ENCODE measurements at places on chromosomes 1 and 21.

- DNase-seq, result no peak
Measured at GRCh38 chr1:156435545-156436140, 64.9 kb downstream of the MEF2D start.

DNA sequence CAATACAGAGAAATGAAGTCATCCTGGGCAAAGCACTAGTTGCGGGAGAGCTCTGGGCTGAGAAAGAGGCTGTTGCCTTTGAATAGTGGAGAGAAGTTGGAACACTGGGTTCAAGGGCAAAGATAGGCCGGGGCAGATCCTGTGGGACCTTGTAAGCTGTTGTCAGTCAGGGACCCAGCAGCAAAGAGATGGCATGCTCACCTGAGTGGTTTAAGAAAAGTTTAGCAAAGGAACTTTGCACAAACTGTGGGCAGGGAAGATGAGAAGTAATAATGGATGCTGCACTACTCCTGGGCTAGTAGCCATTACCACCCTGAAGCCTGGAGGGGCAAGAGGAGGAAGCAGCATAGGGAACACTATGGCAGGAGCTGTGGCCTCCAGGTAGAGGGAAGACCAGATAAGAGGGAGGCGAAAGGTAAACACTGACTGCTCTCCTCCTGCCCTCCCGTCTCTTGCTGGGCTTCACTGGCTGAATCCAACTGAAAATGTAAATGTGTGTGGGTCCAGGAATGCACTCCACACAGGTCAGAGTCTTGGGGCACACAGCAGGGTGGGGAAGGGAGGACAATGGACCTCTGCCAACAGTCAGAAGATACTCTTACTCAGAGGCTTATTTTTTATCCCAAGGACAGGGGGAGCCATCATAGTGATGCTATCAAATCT is 129.2 kb downstream of the PLPP3 start:
- no peak for DNase-seq

DNA sequence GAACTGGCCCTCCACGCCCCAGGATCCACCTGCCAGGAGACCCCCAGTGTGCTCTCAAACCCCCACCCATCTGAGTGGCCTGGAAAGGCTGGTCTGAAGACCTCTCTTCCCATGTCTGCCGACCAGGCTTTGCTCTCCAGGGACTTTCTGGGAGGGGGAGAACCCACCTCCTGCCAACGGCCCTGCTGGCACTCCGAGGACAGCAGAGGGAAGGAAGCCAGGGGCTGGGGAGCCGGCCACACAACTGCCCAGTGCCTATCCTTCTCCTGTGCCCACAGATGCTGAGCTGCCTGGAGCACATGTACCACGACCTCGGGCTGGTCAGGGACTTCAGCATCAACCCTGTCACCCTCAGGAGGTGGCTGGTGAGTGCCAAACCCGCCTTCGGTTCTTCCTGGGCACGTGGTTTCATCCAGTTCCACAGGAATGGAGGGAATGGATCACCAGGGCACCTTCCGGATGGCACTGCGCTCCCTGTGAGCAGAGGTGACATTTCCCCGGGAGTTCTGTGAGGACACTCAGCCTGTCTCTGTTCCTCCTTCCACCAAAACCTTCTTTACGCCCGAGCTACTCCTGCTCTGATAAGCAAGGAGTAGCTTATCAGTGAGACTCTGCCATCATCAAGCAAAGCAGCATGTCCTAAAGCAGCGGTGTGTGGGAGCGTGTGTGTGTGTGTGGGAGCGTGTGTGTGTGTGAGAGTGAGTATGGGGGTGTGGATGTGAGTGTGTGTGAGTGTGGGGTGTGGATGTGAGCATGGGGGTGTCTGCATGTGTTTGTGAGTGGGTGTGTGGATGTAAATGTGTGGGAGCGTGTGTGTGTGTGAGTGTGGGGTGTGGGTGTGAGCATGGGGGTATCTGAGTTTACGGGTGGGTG is 105.5 kb downstream of the PDE9A start:
- no peak for DNase-seq

DNA sequence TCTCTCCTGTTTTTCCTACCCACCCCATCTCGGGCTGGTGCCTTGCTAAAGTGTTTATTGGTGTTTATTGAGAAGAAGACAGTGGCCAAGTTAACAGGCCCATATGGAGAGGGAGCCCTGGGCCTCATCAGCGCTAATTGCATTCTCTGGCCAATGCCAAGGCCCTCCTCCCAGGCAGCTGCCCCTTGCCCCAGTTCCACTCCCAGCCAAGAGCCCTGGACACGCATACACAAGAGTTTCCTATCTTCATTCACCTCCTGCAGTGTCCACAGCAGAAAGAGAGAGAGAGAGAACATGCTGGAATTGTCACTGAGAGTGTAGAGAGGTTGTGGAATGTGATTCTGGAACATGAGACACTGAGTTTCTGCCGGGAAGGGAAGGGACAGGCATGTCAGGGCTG is 25.4 kb upstream of the VWA5B1 start:
- peak; percentile 27 for DNase-seq

- DNase-seq, result no peak
Measured at GRCh38 chr1:209878964-209879363, 51.2 kb downstream of the UTP25 start.

GRCh38 chr1:46083579-46083978 is 48.9 kb downstream of the PIK3R3 start:
- no peak for DNase-seq

DNA sequence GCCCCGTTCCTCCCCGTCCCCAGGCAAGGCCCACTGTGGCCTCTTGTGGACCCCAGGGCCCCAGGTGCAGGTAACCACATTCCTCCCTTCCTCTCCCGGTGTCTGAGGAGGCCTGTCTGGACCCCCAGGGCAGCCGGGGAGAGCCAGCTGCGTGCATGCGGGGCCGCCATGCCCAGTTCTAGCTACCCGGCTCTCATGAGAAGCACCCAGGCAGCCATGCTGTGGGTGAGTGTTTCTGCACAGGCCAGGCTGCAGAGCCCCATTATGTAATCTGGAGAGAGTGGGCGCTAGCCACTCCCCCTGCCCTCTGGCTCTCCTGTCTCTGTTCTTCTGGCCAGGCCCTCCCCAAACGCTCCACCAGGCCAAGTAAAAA is 18.4 kb upstream of the PLEKHG5 start:
- peak; percentile 51 for DNase-seq

GRCh38 chr1:22416555-22417454 is 34.8 kb upstream of the ZBTB40 start:
- DNase-seq, result peak; percentile 82

DNA sequence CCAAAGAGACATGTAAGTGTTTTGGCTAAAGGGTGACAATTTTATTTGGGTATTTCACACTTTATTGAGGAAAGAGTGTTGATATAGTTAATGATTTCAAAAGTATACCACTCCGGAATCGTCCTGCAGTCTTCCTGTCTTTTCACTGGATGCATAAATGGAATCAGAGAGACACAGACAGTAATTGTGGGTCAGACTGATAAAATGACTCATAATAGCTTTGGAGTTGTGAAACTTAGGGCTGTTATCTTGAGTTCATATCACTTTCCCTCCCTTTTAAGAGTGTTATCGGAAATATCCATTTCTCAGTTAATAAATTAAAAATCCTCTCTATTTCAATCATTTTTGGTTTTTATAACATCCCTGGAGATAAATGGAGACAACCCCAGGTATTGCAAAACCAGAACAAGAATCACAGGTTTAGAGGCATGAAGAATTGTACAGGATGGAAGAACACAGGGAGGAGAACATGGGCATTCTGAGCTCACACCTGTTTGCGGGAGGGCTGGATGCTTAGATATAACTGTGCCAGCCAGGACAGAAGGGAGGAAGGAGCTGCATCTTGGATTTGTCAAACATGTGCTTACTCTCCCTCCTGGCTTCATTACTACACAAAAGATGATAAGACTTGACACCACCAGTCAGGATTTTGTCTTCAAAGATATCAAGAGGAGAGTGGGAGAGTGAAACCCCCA is 185.4 kb downstream of the LMO4 start:
- DNase-seq, result no peak

- DNase-seq, result no peak
Measured at GRCh38 chr1:207841901-207842300, 69.0 kb downstream of the CD34 start.

DNA sequence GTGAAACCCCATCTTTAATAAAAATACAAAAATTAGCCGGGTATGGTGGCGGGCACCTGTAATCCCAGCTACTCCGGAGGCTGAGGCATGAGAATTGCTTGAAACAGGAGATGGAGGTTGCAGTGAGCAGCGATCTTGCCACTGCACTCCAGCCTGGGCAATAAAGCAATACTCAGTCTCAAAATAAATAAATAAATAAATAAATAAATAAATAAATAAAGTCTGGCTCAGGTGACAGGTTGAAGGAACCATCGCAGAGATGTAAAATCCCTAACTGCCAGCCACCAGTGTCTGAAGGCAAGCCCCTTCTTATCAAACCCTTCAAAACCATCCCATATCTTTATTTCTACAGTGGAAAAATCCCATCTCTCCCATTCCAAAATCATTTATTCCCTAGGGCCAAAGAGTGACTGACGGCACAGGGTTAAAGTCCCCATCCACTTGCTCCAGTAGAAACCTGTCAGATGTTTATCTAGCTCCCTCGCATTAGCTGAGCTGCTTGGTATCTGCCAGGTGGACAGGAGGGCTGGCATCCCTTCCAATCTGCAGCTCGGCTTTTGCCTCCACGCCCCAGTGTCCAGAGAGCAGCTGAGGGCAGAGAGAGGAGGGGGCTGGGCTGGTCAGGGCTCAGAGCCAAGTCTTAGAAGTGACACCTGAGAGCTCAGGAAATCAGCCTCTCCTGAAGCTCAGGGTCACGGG is 5.0 kb downstream of the CSRP1 start:
- no peak for DNase-seq

DNA sequence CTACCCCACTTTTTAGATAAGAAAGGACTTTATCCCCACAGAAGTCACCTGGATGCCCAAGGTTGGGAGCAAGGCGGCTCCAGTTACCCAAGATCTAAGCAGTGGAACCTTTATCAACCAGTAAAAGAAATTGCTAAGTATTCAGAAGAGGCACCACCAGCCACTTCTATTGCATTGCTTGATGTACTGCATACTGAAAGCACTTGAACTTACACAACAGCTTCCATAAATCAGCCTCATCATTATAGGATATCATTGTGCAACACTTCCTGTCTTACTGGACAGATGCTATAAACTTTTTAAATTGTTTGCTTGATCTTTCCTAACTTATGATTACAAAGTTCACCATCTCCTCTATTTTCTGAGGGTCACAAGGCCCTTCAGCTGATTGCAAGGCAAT is 642.7 kb upstream of the CXADR start:
- DNase-seq, result no peak

GRCh38 chr1:59366346-59366745 is 69.5 kb downstream of the FGGY start:
- no peak for DNase-seq

DNA sequence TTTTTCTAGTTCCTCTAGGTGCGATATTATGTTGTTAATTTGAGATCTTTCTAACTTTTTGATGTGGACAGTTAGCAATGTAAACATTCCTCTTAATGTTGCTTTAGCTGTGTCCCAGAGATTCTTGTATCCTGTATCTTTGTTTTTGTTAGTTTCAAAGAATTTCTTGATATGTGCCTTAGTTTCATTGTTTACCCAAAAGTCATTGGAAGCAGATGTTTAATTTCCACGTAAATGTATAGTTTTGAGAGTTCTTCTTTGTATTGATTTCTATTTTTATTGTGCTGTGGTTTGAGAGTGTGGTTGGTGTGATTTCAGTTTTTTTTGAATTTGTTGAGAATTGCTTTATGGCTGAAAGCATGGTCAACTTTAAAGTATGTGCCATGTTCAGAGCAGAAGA is 319.4 kb downstream of the PTBP2 start:
- DNase-seq, result no peak

DNA sequence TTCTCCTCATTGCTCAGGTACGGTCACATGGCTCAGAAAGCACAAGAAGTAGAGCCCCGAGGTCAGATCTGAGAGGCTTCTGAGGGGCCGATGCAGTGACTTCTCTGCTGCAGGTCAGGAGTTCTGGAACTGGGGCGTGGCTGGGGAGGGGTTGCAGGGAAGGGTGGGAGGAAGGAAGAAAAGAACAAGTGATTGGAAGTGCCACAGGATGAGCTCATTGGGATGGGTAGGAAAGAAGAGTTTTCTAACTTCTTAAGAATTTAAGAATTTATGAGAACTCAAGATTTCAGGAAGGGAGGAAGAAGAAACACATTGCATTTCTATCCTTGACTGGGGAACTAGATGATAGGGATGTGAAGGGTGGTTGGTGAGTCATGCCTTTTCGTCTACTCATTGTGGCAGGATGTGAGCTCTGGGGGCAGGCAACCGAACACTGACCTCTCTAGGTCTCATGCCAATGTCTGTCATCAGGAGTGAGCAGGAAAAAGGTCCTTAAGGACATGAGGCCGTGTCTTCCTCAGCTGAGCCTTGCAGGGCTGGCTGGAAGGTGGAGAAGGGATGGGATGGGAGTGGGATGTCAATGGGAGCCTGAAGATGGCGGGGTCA is 497 bp downstream of the FCRLB start:
- no peak for DNase-seq

- DNase-seq, result no peak
Measured at GRCh38 chr1:241939798-241940197, 17.8 kb upstream of the BECN2 start.

GRCh38 chr1:229342656-229343569 is at the start of gene CCSAP:
Gene CCSAP (minus strand): TSS chr1:229343047. CDS start chr1:229342465, 582 bp downstream.
- peak; percentile 72 for DNase-seq

- no peak for DNase-seq
Measured at GRCh38 chr1:174167265-174167803, 8.0 kb downstream of the RABGAP1L start.

GRCh38 chr1:215543191-215543606 is 23.9 kb upstream of the KCTD3 start:
- DNase-seq, result no peak

GRCh38 chr21:20968391-20968790 is 29.8 kb upstream of the NCAM2 start:
- peak; percentile 58 for DNase-seq

DNA sequence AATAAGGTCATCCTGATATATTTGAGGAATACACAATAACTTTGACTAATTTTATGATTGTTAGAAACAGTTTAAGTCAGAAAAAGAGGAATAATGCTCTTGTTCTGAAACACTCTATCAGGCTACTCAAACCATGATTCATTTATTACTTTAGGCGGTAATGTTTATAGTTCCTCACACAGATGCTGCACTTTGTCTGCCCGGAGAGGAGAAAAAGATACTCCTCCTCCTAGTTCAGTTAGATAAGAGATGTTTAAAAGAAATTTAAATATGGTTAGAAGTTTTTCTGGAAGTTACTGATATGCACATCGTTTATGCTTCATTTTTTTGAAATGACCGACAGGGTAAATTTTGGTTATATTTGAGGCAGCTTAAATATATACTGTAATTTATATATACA is 103.0 kb downstream of the ZMYM4 start:
- no peak for DNase-seq

DNA sequence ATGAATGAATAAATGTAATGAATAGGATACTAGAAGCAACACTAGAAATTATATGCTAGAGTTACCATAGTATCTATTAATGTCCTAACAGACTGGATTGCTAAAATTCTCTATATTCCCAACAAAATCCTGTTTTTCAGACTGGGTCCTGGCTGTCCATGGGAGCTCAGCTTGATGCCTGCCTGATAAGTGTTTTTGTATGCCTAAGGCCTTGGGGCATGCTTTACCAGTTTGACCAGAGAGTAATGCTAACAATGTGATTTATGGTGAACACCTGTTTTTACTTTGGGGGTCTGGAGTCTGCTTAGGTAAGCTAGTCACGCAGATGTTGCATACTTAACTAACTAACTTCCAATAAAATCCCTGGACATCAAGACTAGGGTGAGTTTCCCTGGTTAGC is 318.8 kb upstream of the DEPDC1 start:
- DNase-seq, result no peak
